Activated CD4-positive, alpha-beta memory T cell treated with anti-CD3 and anti-CD28 coated beads for 36 hours (primary cell): ENCODE measurements at places on chromosomes 13 and 19. TPM values are rescaled to one million over a fixed set of nuclear protein-coding genes. Genes with fewer than 3 reads are reported as not detected.

INAFM1 gene
- total RNA-seq, result 13.7 TPM

PDCD2L gene
- total RNA-seq, result 29.8 TPM

CDADC1 gene
- 9.0 TPM for total RNA-seq

MOB3A gene
- total RNA-seq, result 122 TPM

CEACAM3 gene
- not detected for total RNA-seq

COL5A3 gene
- 2.8 TPM for total RNA-seq

WDR88 gene
- not detected for total RNA-seq

RUBCNL gene
- 0.73 TPM for total RNA-seq

DZIP1 gene
- 0.33 TPM for total RNA-seq

- H3K36me3 ChIP-seq, result no peaks in the 10 kb centered on the region
- no peak overlapping the region for H3K4me3 ChIP-seq
- H3K27ac ChIP-seq, result no peak overlapping the region
- no peak for DNase-seq
Measured at GRCh38 chr19:33317517-33317916, 15.2 kb upstream of the CEBPA start.

DNA sequence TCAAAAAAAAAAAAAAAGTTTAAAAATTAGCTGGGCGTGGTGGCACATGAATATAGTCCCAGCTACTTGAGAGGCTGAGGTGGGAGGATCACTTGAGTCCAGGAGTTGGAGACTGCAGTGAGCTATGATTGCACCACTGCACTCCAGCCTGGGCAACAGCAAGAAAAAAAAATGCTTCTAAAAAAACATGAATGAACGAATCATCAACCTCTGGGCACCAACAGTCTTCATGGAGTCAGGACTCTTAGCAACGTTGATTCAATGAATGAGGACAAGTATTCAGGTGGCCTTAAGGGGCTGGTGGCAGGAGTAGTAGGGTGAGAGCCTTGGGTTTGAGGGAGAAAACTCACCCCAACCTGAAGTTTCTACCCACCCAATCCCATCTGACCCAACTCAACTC lies 20.6 kb upstream of the OLFM2 start:
- no peaks in the 10 kb centered on the region for H3K36me3 ChIP-seq
- no peak for DNase-seq
- no peaks in the 10 kb centered on the region for H3K4me1 ChIP-seq
- peaks cover 9% of the 10 kb centered on the region for H3K27me3 ChIP-seq
- H3K27ac ChIP-seq, result no peak overlapping the region
- H3K4me3 ChIP-seq, result no peak overlapping the region

GRCh38 chr13:37413161-37413560 lies 185.4 kb downstream of the POSTN start:
- H3K4me1 ChIP-seq, result no peaks in the 10 kb centered on the region
- H3K36me3 ChIP-seq, result no peaks in the 10 kb centered on the region
- H3K27me3 ChIP-seq, result no peaks in the 10 kb centered on the region

DNA sequence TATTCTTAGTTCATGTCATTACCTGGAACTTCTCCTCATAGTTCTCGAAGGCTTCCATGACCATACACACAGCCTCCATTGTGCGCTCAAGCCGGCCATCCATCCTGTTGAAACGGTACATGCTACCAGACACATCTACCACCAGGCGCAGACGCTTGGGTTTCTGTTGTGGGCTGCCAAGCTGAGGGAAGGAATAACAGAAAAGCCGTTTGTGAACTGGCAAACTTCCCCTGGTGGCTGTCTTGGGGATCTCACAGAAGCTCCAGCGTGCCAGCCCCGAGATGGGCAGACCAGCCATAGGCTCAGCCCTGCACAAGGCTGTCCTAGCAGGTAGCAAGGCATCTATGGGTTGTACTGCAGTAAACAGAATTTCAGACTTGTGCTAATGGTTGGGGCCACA lies 130.1 kb downstream of the RGCC start:
- H3K36me3 ChIP-seq, result peaks cover 5% of the 10 kb centered on the region
- no peaks in the 10 kb centered on the region for H3K27me3 ChIP-seq
- H3K4me3 ChIP-seq, result no peak overlapping the region
- H3K27ac ChIP-seq, result no peak overlapping the region
- H3K4me1 ChIP-seq, result peaks cover 13% of the 10 kb centered on the region
- DNase-seq, result peak; percentile 19

DNA sequence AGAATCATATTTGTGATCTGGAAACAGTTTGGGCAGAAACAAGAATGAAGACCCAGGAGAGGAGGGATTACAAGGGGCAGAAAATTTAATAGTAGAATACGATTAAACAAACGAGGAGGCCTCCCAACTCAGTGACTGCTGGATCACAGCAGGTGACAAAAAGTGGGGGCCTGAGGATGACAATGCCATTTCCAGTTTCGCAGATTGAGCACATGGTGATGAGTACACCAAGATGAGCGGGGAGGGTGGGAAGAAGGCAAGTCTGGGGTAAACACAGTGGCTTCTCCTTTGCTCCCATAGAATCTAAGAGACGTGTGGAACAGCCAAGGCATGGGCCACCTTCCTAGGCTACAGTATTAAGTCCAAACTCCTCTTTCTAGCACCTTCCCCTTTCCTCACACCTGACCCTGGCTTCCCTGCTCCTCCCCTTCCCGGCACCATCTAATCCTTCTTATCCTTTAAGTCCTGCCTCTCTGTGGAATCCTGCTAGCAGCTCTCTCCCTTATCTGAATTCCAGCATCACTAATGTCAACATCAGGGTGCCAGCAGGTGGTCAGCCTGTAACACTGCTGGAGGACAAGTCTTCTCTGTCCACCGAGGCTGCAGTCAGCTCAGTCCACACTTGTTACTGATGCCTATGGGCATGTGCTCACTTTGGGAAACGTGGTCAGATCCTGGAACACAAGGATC lies 13.5 kb downstream of the ATP7B start:
- H3K27me3 ChIP-seq, result peaks cover 9% of the 10 kb centered on the region
- no peak overlapping the region for H3K27ac ChIP-seq
- H3K36me3 ChIP-seq, result no peaks in the 10 kb centered on the region
- DNase-seq, result no peak

DNA sequence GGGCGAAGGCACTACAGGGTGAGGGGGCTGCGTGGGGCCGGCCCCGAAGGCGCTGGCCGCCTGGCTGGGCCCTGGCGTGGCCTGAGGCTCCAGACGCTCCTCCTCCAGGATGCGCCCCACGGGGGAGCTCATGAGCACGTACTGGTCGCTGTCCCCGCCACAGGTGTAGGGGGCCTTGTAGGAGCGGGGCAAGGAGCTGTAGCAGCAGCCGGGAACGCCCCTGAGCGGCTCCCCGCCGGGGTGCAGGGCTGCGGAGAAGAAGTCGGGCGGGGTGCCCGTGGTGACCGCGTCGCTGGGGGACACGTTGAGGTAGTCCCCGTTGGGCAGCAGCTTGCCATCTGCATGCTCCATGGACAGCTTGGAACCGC lies 3.0 kb downstream of the IRS2 start:
- H3K27ac ChIP-seq, result no peak overlapping the region
- H3K27me3 ChIP-seq, result no peaks in the 10 kb centered on the region
- peaks cover 8% of the 10 kb centered on the region for H3K36me3 ChIP-seq
- H3K4me3 ChIP-seq, result no peak overlapping the region

- H3K4me1 ChIP-seq, result no peaks in the 10 kb centered on the region
- DNase-seq, result no peak
- no peaks in the 10 kb centered on the region for H3K27me3 ChIP-seq
- H3K27ac ChIP-seq, result no peak overlapping the region
Measured at GRCh38 chr19:30325676-30326392, 46.4 kb upstream of the ZNF536 start.

- no peak overlapping the region for H3K4me3 ChIP-seq
- no peak overlapping the region for H3K27ac ChIP-seq
- no peaks in the 10 kb centered on the region for H3K27me3 ChIP-seq
- DNase-seq, result no peak
Measured at GRCh38 chr19:42154471-42155323, 22.5 kb upstream of the POU2F2 start.

DNA sequence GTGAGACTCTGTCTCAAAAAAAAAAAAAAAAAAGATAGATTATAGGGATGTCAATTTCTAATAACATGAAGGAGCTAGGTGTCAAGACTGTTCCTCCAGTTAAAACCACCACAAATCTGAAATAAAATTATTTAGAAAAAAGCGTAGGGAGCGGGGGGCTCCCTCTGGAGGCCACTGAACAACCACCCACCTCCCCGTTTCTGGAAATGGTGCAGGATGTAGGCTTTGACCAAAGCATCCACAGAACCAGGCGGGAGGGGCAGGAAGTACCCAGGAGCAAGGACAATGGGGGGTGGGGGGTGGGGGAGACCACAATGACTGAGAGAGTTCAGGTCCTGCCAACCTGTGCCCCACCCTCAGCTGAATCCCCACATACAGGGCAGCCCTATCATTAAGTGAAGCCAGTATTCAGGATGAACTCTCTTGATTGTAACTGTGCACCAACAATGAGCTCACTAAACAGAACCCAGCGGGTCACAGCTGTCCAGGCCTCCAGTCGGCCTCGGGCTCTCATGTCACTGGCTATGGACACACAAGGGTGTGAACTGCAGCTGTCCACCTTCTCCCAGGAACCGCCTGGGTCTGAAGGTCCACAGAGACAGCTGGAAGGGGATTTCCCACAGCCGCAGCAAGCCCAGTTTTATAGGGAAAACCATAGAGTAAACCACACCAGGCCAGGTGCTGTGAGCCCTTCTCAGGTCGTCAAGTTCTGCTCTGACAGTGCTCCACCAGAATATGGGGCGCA lies 6.6 kb downstream of the ZSCAN18 start:
- H3K27me3 ChIP-seq, result no peaks in the 10 kb centered on the region
- H3K27ac ChIP-seq, result no peak overlapping the region
- H3K4me3 ChIP-seq, result no peak overlapping the region
- H3K36me3 ChIP-seq, result peaks cover 31% of the 10 kb centered on the region

DNA sequence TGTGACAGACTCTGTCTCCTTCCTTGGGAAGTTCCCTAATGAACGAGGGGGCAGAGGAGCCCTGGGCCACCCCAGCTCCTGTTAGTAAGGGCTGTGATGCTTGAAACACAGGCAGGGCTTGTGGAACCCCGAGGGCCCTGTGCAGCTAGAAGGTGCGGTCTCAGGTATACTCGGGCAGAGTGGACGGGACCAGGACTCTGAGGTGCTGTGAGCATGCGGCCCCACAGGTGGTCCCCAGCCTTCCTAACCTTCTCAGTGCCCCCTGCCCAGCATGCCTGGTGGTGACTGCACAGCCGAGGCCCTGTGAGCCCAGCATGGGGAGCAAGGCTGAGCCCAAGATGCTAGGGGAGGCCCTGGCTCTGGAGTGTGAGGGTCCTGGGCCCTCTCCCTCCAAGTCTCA lies 4.0 kb upstream of the SIGLEC8 start:
- no peak for DNase-seq
- H3K27ac ChIP-seq, result no peak overlapping the region
- H3K4me1 ChIP-seq, result peaks cover 24% of the 10 kb centered on the region
- H3K27me3 ChIP-seq, result peaks cover 37% of the 10 kb centered on the region
- peaks cover 1% of the 10 kb centered on the region for H3K36me3 ChIP-seq

- peaks cover 54% of the 10 kb centered on the region for H3K27me3 ChIP-seq
- no peak overlapping the region for H3K4me3 ChIP-seq
Measured at GRCh38 chr13:27952876-27953675, 16.0 kb downstream of the CDX2 start.

- H3K36me3 ChIP-seq, result no peaks in the 10 kb centered on the region
- no peak for DNase-seq
- no peak overlapping the region for H3K4me3 ChIP-seq
Measured at GRCh38 chr13:69947582-69947981, 160.0 kb upstream of the ATXN8OS start.

DNA sequence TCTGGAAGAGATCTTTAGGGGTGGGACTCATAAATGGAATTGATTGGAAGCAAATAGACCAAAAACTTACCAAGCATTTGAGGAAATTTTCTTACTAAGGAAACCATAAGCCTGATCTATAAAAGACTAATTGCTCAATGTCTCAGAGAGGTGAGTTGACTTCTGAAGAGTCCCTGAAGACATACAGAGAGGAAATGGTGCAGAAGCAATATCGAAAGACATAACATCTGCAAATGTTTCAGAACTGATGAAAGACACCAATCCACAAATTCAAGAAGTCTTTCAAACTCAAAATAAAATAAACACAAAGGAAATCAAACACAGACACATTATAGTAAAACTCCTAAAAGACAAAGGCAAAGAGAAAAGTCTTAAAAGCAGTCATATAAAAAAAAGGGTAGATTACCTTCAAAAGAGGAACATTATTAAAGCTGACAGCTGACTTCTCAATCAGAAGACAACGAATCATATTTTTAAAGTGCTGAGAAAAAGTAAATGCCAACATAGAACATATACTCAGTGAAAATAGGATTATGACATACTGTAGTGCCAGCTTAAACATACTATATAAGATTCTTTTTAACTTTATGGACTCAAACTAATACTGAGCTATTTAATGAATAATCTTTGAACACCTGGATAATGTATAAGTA lies 45.4 kb upstream of the CALM3 start:
- H3K27me3 ChIP-seq, result peaks cover 6% of the 10 kb centered on the region
- H3K4me3 ChIP-seq, result no peak overlapping the region
- peaks cover 3% of the 10 kb centered on the region for H3K36me3 ChIP-seq
- no peak for DNase-seq
- H3K4me1 ChIP-seq, result no peaks in the 10 kb centered on the region

DNA sequence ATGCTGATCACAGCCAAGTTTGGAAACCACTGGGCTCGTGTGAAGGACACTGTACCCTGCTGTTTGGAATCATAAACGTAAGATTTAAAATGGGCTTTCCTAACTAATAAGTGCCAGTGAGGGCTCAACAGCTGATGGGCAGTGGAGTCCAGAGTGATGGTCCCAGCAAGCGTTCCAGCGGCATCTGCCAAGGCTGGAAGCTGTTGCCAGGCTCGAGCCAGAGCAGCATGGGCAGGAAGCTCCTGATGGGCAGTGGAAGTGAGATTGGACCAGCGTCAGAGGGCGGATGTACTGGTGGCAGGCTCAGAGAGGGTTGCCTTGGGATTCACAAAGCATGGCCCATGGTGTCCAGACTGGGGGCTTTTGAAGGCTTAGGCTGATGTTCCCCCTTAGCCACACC lies 30.2 kb downstream of the COL4A2 start:
- H3K27ac ChIP-seq, result no peak overlapping the region
- DNase-seq, result no peak
- no peaks in the 10 kb centered on the region for H3K36me3 ChIP-seq
- H3K4me3 ChIP-seq, result no peak overlapping the region

GRCh38 chr13:33271759-33272158 lies 13.8 kb downstream of the STARD13 start:
- DNase-seq, result no peak
- no peak overlapping the region for H3K4me3 ChIP-seq
- no peak overlapping the region for H3K27ac ChIP-seq
- H3K4me1 ChIP-seq, result no peaks in the 10 kb centered on the region

DNA sequence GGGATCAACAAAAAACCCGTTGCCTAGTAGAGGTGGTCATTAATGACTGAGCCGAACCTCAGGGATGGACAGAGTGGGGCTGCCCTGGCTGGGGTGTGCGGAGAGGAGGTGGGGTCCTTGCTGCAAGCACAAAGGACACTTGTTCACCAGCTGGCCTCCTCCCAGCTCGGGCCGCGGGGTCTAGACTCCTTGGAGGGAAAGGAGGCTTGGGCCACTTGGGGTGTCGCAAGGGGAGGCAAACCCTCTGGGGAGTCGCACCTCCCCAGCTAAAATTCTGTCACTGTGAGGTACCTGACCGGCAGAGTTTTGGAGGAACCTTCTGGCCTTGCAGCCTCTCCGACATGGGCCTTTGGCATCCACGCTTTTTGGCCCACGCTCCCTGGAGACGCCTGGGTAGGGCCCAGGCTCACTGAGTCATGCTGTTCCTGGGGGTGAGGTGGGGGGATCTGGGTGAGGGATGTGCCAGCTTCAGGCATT lies 8.2 kb downstream of the KLHL26 start:
- H3K27ac ChIP-seq, result no peak overlapping the region
- H3K36me3 ChIP-seq, result no peaks in the 10 kb centered on the region
- no peaks in the 10 kb centered on the region for H3K27me3 ChIP-seq
- DNase-seq, result no peak
